NCI-H1694 treated with DMSO at 0.1 percent for 48 hours (cell line): ENCODE measurements at places on chromosomes 11 and 22.

DNA sequence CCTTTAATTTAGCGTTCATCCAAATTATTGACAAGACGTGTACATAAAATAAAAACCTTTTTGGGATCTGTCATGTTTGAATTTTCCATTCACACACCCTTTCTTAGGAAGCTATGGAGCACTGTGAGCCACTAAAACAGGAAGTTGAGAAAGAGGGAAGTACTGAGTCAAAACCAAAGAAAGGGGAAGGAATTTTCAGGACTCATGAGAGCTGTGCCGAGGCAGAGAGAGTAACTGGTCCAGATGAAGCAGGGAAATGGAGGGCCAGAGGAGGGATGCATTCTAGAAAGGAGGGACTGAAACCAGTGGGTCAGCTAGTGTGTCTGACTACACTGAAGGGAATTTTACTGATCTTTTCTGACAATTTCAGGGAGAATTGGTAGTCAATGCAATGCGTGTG, 24.9 kb downstream of the APLP2 start:
- DNase-seq: no peak

GRCh38 chr11:63614136-63614671, at the start of gene PLAAT3:
PLAAT3 (minus strand) TSS chr11:63614433; CDS start chr11:63614014, 419 bp downstream.
- no peak for DNase-seq

DNA sequence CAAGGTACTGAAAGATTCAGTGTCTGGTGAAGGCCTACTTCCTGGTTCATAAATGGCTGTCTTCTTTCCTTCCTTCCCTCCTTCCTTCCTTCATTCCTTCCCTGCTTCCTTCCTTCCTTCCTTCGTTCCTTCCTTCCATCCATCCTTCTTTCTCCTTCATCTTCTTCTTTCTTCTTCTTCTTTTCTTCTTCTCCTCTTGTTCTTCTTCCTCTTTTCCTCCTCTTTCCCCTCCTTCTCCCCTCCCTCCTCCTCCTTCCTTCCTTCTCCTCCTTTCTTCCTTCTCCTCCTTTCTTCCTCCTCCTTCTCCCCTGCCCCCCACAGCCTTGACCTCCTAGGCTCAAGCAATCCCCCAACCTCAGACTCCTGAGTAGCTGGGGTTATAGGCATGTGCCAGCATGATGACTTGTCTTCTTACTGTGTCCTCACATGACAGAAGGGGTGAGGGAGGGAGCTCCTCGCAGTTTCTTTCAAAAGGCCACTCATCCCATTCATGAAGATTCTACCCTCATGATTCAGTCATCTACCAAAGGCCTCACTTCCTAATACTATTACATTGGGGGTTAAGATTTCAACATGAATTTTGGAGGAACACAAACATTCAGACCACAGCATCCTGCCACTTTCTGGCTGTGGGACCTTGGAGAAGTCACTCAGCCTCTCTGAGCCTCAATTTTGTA, 22.6 kb upstream of the CCDC134 start:
- DNase-seq: no peak

- DNase-seq: peak; percentile 28
Observed at GRCh38 chr11:103035791-103036434, 56.0 kb downstream of the DCUN1D5 start.

GRCh38 chr11:32792948-32793475, 1.4 kb downstream of the CCDC73 start:
- peak; percentile 52 for DNase-seq
